ENCODE measurements at places on chromosomes 16 and 17.

GRCh38 chr17:58521680-58522079 is 7.2 kb upstream of the MTMR4 start:
- DNase-seq: no peak

- DNase-seq: no peak
Measured at GRCh38 chr16:25024900-25025299, 9.7 kb upstream of the ARHGAP17 start.

- DNase-seq: no peak
Measured at GRCh38 chr17:57758654-57759053, 13.6 kb upstream of the CCDC182 start.

DNA sequence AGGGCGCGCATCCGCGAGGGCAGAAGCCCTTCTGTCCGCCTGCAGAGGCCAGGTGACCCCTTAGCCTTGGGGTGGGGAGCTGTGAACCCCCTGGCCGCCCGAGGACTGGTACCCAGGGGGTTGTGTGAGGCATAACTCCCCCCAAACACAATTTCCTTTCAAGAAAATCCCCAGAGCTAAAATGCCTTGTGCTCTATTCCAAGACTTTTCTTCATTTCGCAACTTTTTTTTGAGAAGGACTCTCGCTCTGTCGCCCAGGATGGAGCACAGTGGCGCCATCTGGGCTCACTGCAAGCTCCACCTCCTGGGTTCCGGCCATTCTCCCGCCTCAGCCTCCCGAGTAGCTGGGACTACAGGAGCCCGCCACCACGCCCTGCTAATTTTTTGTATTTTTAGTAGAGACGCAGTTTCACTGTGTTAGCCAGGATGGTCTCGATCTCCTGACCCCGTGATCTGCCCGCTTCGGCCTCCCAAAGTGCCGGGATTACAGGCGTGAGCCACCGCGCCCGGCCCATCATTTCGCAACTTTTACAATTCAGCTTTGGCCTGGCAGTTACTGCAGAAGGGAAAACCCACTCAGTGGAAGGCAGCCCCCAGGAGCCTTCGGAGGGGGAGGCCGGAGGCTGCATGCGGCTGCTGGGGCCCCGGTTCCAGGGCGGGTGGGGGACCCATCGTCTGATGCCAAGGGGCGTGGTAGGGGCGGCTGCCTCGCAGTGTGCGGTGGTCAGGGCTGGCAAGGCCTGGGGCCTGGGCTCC is 963 bp upstream of the APRT start:
- no peak for DNase-seq

DNA sequence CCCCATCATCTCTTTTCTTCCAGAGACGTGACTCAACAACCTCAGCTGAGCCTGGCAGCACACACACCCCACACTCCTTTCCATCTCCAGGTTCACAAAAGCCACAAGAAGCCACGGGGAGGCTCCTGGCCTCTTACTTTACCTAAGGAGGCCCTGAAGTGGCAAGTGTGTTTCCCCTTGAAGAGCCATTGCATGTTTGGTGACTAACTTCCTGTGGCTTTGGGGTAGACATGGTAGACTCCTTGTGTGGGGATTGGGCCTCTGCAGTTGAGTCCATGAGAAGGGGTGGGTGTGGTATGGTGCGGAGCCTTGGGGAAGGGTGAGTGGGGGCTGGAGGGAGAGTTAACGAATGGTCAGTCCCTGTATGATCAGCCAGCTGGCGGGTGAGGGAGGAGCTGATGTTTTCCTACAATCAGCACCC is 24.2 kb downstream of the SAP30BP start:
- no peak for DNase-seq

DNA sequence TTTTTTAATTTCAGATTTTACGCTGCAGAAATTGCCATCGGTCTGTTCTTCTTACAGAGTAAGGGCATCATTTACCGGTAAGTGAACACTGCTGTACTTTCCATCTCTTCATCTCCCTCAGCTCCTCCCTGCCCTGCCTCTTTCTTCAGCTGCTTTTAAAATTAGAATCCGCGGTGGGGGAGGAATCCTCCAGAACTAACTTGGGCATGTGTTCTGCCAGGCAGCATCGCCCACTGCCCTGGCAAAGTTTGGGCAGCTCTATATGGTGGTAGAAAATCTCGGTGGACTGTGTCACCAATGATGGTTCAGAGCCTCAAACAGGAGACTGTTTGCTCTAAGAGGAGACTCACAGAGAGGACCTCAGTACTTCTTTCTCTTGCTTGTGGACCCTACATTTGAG is 81.6 kb upstream of the CACNG3 start:
- DNase-seq: no peak

- DNase-seq: peak; percentile 14
Measured at GRCh38 chr16:8751481-8752311, 45.7 kb downstream of the TMEM186 start.

- DNase-seq: no peak
Measured at GRCh38 chr17:32492648-32493289, 6.0 kb downstream of the CDK5R1 start.

- DNase-seq: no peak
Measured at GRCh38 chr16:30051518-30051917, 14.0 kb upstream of the ALDOA start.

DNA sequence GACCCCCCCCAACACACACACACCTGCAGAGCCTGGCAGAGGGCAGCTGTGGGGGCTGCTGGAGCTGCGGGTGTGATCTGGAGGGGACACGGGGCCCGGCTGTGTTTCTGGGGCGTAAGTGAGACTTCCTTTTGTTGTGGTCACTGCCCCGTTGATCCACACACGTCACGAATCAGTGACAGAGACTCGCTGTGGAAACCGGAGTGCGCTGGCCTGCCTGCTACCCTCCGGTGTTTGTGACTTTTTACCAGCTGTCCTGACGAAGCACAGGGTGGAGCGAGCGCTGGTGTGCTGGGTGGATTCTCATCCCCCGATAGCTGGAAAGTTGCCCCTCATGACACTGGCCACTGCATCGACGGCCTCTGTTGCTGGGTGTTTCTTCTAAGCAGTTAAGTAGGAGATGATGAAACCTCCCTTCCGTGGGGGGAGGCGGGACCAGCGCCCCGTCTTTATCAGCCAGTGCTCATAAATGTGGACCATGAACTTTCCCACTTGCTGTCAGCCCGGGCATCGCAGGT is 2.3 kb downstream of the METRNL start:
- DNase-seq: no peak

GRCh38 chr17:14301279-14302090 is 604 bp downstream of the HS3ST3B1 start:
- DNase-seq: no peak

DNA sequence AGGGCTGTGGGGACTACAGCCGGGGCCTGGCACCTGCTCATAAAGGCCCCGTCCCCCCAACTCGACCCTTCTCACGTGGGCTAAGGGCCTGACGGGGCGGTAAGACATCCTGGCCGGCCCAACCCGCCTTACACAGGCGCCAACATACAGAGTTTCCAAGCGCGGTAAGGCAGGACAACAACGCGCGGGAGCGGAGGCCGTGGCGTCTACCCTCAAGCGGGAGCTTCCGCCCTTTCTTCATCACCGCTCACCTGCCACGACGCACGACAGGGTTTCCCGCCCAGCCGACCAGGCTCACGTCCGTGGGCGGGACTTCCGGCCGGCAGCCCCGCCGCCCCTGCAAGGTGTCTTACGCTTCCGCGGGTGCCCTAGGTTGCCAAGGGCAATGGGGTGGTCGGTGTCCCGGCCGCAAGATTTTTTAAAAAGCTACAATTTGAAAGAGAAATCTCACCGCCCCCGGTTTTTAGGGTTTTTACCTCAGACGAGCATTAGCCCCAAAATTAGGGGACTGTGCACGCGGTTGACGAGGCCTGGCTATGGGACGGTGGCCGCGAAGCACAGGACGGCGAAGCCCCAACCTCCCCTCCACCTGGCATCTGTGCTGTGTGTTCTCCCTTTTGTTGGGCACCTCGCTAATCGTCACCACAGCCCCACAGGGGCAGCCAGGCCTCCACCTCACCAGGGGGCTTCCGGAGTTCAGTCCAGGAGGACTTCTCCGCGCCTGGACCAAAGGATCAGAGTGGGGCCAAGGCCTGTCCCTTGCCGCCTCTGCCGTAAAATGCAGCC is at the start of gene TERB1:
TERB1 (minus strand) TSS at position 265 of the 786 bp plus-strand sequence. CDS start 4,786 bp downstream, outside the sequence.
- DNase-seq: no peak

GRCh38 chr17:36001862-36002603 is 680 bp upstream of the CCL15 start:
- DNase-seq: no peak

- DNase-seq: no peak
Measured at GRCh38 chr17:68565661-68566441, 35.3 kb downstream of the FAM20A start.

DNA sequence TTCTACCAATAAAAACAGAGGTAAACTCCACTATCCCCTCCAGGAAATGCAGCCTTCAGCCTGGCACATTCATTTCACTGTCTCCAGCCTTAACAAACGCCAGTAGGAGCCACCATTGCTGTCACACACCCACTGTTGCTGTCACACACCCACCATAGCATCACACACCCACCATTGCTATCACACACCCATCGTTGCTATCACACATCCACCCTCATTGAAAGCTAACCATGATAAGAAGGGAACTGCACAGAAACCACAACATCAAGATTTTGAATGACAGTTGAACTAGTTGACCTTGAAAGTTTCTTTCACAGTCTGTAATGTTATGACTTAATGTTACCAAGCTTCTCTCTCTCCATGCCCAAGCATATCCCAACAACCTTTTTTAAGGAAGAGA is 38.1 kb downstream of the SHCBP1 start:
- DNase-seq: no peak

- no peak for DNase-seq
Measured at GRCh38 chr16:3173892-3174617, 13.9 kb upstream of the OR1F1 start.

DNA sequence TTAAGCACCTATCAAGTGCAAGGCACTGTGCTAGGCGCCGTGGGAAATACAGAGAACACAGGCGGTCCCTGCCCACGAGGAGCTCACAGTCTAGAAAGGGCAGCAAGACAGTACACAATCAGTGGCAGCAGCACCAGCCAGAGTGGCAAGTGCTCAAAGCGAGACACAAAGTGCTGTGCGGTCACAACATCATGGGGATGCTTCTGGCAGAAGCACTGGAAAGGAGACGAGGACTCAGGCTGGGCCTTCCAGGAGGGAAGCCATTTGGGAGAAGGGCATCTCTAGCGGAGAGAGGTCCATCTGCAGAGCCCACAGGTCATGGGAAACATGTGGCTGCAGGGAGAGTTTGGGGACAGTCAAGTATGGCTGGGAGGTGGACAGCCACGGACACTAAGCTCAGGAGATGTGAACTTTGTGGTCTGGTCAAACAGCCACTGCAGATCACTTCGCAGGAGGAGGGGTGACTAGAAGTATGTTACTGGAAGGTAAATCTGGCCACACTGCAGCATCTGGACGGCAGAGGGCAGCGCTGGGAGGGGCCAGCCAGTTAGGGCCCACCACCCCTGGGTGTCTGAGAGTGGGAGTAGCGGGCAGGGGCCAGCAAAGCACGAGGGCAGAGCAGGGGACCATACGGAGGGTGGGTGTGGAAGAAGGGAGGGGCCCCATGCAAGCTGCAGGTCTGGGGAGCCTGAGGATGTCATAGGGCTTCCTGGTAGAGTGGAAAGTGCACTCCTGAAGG is 71.1 kb downstream of the N4BP1 start:
- no peak for DNase-seq

Data from amniotic stem cell (primary cell).